Left ventricle myocardium superior (tissue), 1 donor: ENCODE measurements at places on chromosomes 5 and 9.

DNA sequence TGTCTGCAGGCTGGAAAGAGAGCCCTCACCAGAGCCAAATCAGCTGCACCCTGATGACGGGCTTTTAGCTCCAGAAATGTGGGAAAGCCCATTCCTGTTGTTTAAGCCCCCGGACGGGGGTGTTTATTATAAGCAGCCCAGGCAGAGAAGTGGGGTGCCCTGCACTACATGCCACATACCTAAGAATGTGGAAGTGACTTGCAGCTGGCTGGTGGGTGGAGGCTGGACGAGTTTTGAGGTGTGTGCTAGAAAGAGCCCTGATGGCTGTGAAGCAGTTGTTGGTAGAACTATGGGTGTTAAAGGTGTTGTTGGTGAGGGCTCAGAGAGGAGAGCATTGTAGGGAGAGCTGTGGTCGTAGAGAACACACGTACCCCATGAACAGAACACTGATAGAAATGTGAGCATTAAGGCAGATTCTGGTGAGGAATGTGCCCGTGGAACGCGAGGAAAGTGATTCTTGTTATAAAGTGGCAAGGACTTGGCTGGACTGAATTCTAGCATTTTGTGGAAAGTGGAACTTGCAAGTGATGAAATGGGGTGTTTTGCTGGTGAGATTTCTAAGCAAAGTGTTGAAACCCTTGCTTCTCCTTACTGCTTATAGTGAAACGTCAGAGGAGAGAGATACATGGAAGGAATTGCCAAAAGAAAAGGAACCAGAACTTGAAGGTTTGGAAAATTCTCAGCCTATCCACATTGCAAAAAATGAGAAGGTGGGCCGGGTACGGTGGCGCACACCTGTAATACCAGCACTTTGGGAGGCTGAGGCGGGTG, 38.9 kb downstream of the AHRR start:
- no peak for DNase-seq

DNA sequence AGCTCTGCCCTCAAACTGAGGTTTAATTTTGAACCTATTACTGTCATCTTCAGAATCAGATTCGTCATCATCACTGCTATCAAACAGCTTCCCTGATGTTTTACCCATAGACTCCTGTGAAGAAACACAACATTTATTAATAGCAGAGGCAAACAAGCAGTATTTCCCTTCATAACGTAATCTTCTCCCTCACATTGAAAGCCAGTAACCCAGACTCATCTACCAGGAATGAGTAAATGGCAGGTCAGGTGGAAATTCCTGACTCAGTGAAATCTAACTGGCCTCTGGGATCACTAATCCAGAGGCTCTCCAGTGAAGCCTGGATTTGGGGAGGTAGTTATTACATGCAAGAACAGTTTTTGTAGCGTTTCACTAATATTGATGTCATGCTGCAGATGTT, 14.6 kb downstream of the NOL8 start:
- DNase-seq, result no peak

- no peak for DNase-seq
These were observed 50.1 kb upstream of the MACIR start for GRCh38 chr5:103208460-103208859.

GRCh38 chr9:129340427-129341170, 162.5 kb upstream of the IER5L start:
- no peak for DNase-seq

DNA sequence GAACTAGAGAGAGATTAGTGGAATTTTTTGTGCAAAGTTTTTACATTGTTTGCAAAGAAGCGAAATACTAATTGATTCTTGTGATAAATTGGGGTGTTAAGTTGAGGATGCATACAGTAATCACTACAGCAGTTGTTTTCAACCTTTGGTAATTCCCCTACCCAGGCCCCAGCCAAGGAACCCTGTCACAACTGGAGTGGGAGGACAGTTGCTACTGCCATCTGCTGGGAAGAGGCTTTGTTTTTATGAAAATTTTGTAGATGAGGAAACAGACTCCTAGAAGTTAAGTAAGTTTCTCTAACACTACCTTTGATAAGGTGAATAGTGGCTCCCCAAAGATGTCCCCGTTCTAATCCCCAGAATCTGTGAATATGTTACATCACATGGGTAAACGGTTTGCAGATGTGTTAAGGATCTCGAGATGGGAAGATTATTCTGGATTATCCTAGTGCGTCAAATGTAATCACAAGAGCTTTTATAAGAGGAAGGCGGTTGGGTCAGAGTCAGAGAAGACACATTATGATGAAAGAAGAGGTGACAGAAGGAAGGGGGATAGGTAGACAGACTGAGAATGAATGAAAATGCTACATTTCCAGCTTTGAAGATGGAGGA, 34.0 kb upstream of the PPP1R2B start:
- no peak for DNase-seq
